Activated CD8-positive, alpha-beta memory T cell treated with anti-CD3 and anti-CD28 coated beads, Interleukin-2, amount 50 U/mL, for 4 hours (primary cell): ENCODE measurements at places on chromosomes 7 and 10.

DNA sequence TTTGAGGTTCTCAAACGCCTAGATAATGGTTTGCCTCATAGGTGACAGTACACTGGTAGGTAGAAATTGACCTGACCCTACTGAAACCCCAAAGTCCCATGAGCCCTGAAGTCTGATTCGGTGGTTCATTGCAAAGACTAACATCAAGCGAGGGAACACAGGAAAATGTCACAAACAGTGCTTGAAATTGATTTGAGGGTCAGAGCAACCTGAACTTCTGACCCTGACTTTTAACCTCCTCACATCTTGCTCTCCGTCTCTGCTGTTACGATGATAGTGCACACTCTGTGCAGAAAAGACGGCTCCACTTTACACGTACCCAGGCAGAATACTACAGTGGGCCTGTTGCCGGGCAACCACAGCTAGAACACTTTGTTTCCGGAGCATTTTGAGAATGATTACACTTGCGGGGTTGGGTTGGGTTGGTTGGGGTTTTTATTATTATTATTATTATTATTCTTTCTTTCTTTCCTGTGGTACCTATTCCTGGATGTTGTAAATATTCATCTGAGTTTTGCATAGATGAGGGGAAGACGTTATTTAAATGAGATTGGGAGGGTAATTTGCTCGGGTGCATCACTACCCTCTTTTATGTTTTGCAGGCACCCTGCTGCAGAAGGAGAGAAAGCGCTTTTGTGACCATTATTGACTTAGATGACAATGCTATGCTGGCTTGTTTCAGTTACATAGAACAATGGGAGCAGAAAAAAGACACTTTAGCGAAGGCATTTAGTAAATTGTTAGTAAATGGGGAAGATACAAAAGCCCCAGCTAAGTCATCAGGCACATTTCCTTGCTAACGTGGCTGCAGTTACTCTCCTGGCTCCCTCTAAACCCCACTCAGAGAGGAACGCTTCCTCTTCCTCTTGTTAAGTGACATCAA is 438.1 kb upstream of the NRP1 start:
- no peak for DNase-seq

DNA sequence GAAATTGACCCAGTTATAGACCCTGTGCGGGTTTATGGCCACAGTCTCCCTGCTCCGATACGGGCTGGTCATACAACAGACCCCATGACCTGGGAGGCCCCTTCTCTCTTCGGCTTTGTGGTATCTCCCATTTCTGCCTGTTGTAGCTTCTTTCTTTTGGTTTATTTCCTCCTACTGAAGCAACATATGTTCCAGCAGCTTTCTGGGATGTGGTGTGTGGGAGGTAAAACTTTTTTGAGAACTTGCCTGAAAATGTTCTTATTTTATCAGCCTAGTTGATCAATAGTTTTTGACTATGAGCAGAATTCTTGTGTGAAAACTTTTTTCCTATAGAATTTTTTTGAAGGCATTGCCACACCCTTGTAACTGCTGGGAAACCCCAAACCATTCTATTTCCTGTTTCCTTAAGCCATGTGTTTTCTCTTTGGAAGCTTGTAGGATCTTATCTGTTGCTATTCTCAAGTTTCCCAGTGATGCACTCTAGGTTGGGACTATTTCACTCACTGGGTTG is 80.0 kb downstream of the DAGLB start:
- DNase-seq, result no peak

DNA sequence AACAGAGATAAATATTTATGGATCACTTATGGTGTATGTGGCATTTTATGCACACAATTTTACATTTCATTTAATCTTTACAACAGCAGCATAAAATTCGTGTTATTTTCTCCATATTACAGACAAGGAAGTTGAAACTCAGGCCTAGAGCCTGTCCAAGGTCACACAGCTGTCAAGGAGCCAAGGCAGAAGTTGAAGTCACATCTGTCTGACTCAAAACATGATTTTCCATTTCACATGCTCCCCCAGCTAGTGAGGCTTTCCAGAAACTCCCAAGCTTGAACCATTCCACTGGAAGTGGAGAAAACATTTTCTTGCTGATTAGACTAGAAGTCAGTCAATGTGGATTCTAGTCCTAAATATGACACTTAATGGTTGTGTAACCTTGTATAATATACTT is 110.5 kb downstream of the HECTD2 start:
- no peak for DNase-seq

GRCh38 chr10:117461766-117462423 is 80.7 kb upstream of the EMX2 start:
- no peak for DNase-seq

DNA sequence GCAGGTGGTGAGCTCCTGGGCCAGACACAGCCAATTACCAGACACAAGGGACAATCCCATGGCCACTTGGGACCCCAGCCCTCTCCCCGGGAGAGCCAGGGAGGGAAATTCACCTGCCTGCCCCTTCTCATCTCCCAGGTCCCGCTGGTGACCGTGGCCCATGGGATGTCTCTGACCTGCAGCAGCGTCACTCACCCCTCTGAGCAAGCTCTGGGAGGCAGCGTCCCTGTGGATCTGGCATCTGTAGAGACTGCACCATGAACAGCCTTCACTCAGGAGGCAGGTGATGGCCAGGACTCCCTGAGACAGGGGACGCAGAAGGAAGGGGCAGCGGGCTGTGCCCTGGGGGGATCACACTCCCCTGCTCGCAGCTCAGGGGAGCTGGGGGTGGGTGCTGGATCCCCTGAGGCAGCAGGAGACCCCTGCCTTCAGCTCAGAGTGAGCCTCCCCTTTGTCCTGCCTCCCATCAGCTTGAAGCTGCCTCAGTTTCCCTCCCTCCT is 90.8 kb downstream of the FOXL3 start:
- peak; percentile 11 for DNase-seq

DNA sequence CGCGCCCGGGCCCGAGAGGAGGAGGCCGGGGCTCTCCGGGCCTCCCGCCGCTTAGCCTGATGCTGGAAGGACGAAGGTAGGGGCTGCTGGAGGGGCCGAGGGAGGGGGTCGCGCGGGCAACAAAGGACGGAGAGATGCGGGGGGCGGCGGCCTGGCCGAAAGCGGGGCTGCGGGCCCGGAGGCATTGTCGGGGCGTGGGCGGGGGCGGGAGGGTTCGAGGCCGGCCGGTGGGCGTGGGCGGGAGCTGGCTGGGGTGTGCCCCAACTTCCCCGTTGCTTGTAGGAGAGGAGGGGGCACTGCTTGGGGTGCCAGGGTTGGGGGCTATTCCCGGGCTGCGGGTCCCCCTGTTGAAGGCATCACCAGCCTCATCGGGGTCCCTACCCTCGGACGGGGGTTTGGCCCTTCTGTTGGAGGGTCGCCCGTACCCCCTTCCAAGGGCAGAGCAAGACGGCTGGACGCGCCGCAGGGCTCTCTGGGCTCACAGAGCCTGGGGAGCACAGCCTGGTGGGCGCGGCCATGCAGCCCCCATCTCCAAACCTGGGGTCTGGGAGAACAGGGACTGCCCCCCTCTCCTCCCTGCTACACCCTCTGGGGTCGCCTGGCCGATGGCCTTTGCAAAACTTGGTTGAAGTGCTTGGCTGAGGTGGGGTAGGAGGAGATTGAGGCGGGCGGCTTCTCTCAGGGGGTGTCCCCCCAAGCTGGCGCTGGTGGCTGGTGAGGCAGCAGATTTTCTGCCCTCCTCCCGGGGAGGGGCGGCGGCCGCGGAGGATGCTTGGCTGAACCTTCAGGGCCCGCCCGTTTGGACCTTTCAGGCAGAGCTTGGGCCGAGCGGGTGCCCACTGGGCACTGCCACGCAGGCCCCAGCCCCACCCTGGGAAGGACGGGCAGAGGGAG is 699 bp downstream of the CLIP2 start:
- peak; percentile 51 for DNase-seq

DNA sequence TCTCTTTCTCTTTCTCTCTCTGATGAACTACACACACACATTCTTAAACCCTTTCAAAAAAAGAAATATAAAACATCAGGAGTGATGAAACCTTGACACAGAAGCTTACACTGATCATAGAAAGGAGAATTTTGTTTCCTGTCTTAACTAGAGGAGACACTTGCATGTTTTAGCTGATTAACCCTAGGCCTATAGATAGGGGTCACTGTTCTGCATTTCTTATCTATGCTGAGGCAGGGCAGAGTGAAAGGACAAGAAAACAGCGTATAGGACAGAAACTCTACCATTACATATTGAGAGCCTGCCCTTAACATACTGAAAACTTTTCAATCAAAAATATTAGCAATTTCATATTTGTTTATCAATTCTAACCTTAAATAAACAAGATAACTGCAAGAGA is 680.6 kb upstream of the MBL2 start:
- DNase-seq, result no peak

DNA sequence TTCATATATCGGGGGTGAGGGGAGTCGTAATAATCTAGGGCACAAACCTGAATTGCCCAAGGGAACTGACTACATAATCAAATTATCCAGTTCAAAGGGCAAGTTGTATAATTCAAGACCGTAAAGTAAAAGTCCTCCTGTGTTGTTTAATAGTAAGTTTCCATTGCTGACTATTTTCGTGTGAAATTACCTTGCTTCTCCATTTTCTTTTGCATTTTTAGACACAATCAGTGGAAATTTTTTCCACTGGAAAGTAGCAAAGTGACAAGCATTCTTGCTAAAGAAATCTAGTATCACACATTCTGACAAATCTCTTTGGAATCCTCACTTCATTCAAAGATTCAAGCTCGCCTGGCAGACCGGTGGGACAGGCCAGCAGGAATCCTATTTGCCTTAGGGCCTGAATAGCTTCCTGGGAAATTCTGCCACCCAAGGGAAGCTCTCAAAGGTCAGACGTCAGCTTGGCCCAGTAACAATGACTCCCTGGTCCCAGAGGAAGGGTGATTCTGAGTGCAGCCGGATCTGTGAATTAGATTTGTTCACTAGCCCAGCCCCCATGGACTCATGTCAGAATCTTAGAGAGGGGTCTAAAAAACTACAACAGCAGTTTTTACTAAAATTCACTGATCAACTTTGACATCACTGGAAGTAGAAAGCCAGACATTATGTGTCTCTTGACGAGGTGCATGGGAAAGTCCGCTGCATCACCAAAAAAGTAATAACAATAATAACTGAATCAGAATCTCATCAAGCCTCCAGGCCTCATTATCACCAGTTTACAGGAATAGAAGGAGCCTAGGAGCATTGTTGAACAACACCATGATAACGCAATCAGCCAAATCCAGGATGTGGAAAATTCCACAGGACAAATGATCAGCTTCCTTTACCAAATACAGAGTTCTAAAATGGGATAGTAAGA is 161.0 kb downstream of the SKIDA1 start:
- no peak for DNase-seq

- DNase-seq, result peak; percentile 31
Observed at GRCh38 chr10:100827819-100828737, 82.7 kb downstream of the PAX2 start.

DNA sequence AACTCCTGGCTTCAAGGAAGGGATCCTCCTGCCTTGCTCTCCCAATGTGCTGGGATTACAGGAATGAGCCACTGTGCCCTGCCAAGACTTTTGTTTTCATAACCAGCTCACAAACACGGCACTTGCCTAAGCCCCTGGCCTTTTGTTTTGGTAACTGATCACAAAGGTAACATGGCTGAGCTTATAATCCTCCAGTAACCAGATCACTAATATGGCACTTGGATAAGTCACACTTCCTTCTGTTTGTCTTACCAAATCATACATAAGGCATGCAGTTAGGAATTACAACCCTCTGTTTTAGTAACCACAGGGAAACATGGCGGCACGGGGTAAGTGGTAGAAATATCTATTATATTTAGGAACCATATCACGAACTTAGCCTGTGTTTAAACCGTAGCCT is 577.1 kb downstream of the CALN1 start:
- DNase-seq, result no peak

DNA sequence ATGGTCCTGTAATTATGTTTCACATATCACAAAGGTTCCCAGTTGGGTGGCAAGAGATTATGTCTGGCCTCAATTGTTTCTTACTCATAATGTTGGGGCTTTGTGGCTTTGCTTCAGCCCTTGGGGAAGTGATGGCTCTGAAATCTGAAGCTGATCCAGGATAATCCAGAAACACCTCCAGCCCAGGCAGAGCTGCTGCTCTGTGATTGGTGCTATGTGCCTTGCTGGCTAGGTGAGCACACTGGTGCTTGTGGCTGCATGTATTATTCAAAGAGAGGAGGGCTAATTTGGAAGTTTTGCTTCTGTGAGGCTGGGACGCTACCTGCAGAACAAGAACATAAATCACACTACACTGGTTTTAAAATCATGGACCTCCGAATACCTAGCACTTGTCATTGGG is 346.6 kb upstream of the MGMT start:
- DNase-seq, result no peak

GRCh38 chr7:156919132-156919713 is 26.2 kb upstream of the LMBR1 start:
- DNase-seq, result no peak

- no peak for DNase-seq
Observed at GRCh38 chr7:74612015-74612829, 45.3 kb upstream of the GTF2I start.

GRCh38 chr7:147012666-147013065 is 896.1 kb downstream of the CNTNAP2 start:
- no peak for DNase-seq

- DNase-seq, result no peak
Observed at GRCh38 chr10:31724296-31724695, 204.3 kb downstream of the ARHGAP12 start.

GRCh38 chr10:10985361-10985760 is 32.3 kb upstream of the CELF2 start:
- no peak for DNase-seq
